ENCODE measurements at places on chromosomes 11 and 22.

DNA sequence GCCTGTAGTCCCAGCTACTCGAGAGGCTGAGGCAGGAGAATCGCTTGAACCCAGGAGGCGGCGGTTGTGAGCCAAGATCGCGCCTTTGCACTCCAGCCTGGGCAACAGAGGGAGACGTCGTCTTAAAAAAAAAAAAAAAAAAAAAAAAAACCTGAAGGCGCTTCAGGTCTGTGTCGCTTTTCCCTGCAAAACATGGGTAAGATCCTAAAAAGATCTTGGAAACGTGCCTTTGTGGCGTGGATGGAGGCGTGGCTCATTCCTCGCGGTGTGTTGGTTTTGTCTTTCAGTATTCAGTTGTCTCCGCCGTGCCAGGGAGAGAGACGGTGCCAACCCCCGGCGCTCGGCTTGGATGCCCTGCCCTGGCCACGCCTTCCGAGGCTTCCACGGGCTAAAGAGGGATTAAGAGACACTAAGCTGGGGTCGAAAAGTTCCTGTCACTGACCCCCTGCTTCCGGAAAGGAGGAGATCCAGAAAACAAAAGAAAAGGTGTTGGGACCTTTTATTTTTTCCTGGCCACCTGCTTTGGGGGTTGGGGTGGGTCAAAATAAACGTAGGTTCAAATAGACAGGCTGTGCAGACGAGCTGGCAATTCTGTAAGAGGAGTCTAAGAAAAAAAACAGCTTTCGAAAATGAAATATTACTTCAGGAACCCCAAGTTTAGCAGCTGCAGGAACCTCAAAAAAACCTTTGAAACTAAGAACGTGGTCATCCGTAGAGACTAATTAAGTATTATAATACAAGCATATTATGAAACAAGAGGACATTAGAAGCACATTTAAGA is 1.1 kb upstream of the SLC35F2 start:
- DNase-seq, result no peak

DNA sequence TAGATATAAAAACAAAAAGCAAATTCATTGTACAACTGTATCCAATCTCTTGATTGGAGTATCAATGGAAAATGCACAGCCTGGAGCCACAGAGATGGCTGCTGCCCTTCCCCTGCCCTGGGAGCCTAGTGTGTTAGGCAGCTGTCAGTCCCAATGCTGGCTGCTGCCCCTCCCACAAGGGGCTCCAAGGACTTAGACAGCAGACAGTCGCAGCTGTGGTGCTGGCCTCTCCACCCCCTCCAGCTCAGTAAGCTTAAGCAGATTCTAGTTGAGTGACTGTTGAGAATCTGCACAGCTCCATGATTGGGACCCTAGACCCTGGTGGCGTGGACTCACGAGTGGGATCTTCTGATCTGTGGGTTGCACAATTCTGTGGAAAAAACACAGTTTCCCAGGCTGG is 1511.2 kb downstream of the FAM181B start:
- DNase-seq, result no peak

DNA sequence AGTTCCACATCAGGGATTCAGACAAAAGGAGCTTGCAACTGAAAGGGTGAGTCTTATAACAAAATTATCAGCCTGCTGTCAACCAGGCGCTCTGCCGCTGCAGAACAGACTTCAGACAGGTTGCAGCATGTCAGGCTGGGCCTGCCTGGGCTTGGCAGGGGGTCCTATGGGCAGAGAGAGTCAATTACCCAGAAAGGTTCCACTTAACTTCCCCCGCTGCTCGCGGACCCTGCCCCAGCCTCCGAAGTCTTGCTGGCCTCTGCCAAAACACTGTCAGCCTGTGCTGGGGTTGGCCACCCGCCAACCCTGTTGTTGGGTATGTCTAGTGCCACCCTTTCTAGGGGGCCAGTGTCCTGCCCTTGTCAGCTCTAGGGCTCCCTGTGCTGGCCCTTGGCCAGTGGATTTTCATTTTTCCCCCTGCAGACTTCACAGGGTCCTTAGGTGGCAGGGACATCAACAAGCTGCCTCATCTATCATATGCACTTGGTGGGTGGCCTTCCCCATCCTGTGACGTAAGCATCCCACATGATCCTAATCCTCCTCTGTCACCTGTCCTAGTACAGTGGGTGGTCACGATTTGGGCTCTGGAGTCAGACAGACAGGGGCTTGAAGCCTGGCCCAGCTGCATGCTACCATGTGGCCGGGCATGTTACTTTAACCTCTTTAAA is 166.5 kb upstream of the CADM1 start:
- no peak for DNase-seq

DNA sequence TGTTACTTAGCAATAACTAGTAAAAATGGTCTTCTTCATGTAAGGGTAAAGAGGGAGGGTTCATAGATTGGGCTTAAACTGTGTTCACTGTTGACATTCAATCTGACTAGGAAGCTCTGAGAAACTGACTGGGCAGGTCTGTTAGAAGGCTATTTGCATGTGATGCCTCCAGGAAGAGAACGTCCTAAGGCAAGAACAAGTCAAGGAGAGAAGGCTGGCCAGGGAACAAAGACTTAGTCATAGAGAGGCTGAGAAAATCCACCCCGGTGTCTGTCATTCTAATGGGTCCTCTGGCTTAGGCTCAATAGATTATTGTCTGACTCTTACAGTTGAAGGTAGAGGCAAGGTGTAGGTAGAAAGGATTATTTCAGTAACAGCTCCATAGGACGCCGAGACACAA is 50.3 kb upstream of the CD44 start:
- DNase-seq, result no peak

DNA sequence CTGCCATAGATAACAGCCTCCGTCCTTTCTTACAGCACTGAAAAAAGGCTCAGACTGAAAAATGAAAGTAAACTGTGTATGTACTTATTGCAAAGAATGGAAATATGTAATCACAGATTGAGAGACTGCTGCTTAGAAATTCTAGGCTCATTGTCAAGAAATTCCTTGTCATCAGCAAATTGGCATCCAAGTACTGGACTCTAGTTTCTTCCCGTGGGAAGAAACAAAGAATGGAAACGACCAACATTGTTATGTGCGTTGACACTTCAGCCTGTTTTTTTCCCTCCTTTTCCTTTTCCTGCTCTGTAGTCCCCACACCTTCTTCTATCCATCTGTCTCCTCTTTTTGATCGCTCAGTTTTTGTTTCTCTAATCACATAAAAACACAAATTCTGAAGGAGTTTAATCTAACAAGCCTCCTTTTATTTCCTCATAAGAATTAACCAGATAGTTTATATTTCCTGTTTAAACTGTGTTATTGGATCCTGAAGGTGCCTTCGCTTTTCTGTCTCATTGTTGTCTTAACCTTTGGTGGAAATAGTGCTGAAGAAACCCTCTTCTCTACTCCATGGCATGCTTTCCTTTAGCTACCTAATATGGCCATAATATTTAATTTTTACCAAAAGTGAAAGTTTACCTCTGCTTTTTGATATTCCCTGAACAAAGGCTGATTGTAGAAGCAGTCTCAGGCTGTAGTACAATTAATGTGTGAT is 20.0 kb upstream of the CASP12 start:
- no peak for DNase-seq

DNA sequence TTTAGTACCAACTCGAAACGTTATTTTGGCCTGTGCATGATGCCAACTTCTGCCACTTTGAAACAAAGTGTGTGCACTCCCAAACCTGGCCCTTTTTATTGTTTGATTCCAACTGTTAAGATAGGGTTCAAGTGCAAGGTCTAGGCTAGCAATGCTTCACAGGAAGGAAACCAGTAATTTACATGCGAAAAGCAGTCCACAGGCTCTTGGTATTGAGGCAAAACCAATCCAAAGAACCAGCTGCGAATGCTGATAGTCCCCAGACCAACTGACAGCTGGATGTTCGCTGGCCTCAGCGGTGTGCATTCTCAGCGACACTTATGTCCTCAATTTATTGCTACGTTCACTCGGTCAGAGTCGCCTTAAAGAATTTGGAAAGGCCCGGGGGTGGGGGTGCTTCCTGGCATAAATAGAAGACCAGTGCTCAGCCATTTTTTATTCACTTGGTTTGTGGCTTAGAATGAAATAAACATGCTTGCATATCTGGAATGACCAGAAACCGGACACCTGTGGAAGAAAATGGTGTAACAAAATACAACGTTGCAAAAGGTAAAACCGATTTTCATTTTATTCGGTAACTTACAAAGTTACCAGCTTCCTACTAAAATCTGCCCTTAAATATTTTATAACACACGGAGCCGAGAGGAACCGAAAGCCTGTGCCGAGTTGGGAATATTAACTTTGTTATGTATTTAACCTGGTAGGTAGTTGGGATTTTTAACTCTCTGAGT is 1.6 kb downstream of the CPT1A start:
- no peak for DNase-seq

- DNase-seq, result no peak
Observed at GRCh38 chr11:9577556-9577955, 4.1 kb downstream of the WEE1 start.

- no peak for DNase-seq
Observed at GRCh38 chr11:34599406-34599945, 21.4 kb upstream of the EHF start.

- DNase-seq, result no peak
Observed at GRCh38 chr11:23151819-23152218, 291.5 kb upstream of the CCDC179 start.

GRCh38 chr11:119880873-119881272 is 151.9 kb upstream of the NECTIN1 start:
- DNase-seq, result no peak

DNA sequence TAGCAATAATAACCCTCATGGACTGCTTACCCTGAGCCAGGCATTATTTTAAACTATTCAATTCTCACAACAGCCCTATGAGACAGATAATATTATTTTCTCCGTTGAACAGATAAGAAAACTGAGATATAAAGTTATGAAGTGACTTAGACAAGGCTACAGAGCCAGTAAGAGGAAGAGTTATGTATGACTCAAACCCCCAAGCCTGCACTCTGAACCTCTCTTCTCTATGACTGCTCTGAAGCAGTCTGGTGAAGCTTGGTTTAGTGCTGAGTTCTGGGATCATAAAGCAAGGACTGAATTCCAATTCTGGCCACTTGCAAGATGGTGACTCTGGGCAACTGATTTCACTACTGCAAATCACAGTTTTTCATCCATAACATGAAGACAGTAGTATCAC is 34.5 kb downstream of the TNKS1BP1 start:
- DNase-seq, result no peak

DNA sequence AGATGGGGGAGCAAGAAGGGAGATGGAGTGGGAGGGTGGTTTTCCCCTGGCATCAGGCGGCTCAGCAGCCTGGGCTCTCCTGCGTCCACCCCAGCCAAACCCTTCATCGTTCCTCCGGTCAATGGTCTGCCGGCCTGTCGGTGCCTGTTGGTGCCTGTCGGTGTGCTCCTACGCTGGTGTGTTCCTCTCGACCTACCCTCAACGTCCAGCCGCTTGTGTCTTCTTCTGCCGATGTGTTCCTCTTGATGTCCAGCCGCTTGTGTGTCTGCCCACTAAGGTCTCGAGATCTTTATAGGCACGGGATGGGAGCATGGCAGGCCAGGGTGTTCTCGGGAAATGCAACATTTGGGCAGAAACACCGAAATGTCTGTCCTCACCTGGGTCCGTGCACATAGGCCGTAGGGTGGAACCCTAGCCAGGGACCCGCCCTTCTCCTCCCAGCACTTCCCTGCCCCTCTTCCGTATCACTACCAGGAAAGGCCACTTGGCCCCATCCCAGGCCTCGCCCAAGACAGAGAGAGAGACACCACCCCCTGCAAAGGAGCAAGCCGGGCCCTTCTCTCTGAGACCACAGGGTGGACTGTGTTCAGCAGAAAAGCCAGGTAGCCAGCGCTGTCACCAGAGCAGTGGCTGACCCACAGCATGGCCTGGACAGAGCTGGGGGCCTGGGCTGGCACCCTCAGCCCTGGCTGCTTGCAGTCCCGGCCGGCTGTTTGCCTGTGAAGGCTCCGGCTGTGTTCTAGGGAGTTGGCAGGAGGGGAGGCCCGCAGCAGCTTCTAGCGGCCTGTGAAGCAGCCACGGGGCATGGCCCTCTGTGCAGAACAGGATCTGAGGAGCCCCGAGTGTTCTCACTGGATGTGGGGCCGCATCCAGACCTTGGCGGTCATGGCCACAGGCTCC is 61.6 kb upstream of the KCNQ1OT1 start:
- DNase-seq, result no peak

GRCh38 chr11:7893796-7894195 is 37.3 kb downstream of the OR10A6 start:
- no peak for DNase-seq

- DNase-seq, result no peak
Observed at GRCh38 chr11:15830741-15831428, 525.5 kb downstream of the SOX6 start.

DNA sequence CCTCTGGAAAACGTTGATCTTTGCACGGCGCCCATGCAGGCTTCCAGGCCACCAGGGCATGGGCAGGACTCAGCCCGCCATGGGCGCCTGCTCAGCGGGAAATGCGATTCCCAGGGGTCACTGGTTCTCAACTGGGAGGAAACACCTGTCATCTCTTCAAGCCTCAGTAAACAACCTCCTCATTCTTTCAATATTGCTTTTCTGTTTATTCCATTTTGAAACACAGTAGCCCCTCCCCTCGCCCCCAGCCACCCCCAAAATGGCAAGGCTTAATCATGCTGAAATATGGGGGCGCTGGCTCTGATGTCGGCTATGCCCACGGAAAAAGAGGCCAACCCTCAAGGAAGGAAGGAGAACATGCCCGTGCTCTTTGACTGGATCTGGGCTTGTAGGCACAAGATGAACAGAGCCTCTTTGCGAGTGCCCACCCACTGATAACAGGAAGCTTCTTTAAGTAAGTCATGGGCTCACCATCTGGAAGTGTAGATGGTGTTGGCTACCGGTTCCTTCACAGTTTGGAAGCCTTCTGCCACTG is 594 bp upstream of the POU2AF1 start:
- no peak for DNase-seq

GRCh38 chr11:45864041-45864440 is 16.8 kb downstream of the CRY2 start:
- no peak for DNase-seq

DNA sequence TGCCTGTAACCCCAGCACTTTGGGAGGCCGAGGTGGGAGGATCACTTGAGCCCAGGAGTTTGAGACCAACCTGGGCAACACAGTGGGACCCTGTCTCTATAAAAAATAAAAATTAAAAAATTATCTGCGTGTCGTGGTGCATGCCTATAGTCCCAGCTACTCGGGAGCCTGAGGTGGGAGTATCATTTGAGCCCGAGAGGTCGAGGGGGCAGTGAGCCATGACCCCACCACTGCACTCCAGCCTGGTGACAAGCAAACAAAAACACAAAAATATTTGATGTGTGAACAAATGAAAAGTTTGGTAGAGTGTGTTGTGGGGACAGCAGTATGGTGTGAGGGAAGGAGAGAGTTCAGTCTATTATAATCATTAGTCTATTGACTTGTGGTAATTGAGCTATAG is 90.8 kb upstream of the PARVA start:
- no peak for DNase-seq

GRCh38 chr22:35102663-35103062 is 36.7 kb downstream of the ISX start:
- DNase-seq, result no peak

DNA sequence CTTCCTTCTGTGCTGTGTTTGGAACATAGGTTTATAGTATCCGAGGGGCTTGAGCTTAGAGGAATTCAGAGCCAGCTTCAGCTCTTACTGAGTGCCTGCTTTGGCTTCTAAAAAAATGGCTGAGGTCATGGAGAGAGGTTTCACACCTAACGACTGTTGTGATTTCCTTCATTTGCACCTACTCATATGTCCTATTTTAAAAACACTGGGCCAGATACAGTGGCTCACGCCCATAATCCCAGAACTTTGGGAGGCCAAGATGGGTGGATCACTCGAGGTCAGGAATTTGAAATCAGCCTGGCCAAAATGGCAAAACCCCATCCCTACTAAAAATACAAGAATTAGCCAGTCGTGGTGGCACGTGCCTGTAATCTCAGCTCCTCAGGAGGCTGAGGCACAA is 38.3 kb upstream of the SYT13 start:
- no peak for DNase-seq

Data from stimulated activated CD8-positive, alpha-beta memory T cell treated with anti-CD3 and anti-CD28 coated beads, Interleukin-4, amount 100 ng/mL, for 1 hour (primary cell).